ENCODE measurements at places on chromosomes 12 and 14.

DNA sequence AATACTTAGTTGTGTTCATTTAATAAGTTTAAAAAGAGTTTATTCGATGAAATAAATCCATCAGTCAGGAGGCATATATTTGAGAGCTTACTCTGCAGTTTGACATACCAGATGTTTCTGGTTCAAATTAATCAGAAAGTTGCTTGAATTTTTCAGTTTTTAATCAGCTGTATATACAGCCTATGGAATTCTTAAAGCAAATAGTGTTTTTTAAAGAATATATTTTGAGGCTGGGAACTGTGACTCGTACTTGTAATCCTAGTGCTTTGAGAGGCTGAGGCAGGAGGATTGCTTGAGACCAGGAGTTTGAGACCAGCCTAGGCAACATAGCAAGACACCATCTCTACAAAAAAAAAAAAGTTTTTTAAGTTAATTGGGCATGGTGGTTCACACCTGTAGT, 112.1 kb downstream of the MON2 start:
- DNase-seq = no peak

DNA sequence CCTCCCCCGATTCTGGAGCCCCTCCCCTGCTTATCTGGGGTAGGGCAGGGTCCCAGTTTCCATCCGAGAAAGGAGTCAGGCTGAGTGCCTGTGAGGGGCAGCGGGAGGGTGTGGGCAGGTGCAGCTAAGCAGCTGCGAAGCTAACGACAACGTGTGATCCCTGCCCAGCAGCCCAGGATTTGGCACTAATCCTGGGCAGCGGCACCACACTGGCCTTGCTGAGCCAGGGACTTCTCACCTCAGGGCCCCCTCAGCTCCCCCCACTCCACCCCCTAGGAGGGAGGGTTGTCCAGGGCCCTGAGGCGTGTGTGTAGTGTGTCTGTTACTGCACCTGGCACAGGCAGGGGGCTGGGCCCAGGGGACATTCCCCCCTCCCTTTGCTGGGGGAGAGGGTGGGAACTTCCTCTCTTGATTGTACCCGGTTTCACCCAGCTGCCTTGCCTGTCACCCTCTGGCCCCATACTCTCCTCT, 1.8 kb downstream of the SMIM41 start:
- DNase-seq = no peak

DNA sequence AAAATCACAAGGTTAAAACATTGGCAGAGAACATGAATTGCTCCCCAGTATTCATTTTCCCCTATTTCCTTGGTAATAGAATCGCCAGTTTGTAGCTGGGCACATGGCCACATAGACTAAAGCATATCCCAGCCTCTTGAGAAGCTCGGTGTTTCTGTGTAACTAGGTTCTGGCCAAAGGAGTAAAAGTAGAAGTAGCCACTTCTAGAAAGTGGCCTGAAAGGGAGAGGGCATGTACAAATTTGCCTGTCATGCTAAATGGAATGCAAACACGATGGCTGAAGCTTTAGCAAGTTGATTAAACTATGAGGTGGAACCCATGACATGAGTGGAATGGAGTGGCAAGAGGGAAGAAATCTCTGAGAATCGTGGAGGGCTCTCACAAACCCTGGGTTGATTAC, 173.7 kb upstream of the EGLN3 start:
- DNase-seq = no peak

DNA sequence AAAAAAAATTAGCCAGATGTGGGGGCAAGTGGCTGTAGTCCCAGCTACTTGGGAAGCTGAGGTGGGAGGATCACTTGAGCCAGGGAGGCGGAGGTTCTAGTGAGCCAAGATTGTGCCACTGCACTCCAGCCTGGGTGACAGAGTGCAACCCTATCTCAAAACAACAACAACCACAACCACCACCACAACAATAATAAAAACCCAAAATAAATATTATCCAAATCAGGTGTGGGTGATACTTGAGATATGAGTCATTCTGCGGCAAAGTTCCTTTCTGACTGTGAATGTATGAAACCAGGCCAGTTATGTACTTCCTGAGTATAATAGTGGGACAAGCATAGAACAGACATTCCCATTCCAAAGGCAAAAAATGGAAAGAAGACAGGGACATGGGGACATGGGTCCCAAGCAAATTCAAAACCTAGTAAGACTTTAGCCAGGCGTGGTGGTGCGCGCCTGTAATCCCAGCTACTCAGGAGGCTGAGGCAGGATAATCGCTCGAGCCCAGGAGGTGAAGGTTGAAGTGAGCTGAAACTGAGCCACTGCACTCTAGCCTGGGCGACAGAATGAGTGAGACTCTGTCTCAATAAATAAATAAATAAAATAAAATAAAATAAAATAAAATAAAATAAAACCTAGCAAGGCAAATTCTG, 9.7 kb upstream of the ERC1 start:
- DNase-seq = peak; percentile 30

DNA sequence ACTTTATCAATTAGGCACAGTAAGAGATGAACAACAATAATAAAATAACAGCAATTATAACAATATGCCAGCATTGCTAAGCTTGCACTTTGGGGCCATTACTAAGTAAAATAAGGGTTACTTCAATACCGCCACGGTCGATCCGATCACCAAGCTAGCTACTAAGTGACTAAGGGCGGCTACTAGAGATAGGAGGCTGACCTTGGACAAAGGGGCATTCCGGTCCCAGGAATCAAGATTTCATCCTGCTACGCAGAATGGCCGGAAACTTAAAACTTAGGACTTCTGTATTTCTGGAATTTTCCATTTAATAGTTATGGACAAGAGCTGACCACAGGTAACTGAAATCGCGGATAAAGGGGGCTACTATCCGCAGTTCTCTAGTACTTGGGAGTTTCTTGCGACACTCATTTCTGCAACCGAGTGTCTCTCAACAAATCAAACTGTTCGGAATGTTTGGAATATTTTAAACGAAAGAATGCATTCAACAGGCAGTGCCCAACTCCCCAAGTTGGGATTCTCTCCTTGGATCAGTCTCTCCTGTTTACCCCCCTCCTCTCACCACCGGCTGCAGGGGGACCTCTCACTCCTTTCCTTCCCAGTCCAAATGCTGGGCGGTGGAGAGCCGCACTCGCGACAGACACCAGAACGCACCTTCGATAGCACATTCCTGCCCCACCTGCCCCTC, 650 bp downstream of the HEBP1 start:
- no peak for DNase-seq
